Renal cortex interstitium (tissue), 15 donors: ENCODE measurements at places on chromosomes 3 and 15. TPM values are rescaled to one million over a fixed set of nuclear protein-coding genes. Genes with fewer than 3 reads are reported as not detected.

Gene ARGFX
- polyA plus RNA-seq: not detected

Gene GCNT3
- 0.34 TPM for polyA plus RNA-seq

DNA sequence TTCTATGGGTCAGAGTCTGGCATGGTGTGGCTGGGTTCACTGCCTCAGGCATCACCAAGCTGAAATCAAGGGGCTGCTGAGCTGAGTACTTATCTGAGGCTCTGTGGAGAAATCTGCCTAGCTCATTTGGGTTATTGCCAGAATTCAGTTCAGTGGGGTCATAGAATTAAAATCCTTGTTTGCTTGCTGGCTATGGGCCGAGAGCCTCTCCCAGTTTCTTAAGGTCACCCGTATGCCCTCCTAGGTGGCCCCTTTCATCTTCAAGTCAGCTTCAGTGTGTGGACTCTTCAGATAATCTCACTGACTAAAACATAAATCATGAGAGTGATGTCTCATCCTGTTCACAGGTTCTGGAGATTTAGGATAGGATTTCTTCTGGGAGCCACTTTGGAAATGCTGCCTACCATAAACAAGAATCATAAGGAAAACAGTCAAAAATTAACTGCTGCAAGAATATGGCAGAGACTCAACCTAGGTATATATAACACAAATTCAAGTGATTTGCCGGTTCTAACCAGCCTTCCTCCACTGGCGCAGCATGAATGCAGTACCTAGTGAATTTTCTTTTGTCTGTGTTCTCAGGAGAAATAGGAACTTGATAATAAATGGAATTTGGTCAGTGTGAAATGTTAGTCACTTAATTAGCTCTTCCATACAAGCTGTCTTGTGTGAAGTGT is 5.3 kb downstream of the CP start:
- no peak for DNase-seq

Gene CCR5
- 0.32 TPM for polyA plus RNA-seq

DNA sequence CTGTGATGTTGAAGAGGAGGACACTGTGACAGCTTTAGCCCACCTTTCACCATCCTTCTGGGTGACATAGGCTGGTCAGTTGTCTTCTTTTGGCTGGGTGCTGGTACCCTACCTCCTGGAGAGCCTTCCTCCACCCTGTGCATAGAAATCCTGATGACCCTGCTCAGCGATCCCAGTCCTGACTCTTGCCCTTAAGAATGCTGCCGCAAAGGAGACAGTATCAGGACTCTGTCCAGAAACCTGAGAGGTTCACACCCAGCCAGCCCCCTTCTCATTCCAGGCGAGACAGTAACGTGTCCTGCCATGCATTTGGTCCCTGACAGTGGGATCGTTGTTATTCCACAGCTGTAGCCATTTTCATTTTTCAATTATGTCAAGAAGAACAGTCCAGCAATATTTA is 312.8 kb upstream of the CHRM5 start:
- DNase-seq: no peak
